ENCODE measurements at places on chromosomes 16 and 17. TPM values are rescaled to one million over a fixed set of nuclear protein-coding genes. Genes with fewer than 3 reads are reported as not detected.

Gene OSGIN1
- 2.6 TPM for total RNA-seq

GRCh38 chr16:50652836-50653425 lies 28.2 kb downstream of the SNX20 start:
- no peak for DNase-seq
- no peak overlapping the region for H3K27ac ChIP-seq
- H3K36me3 ChIP-seq, result peaks cover 2% of the 10 kb centered on the region

GRCh38 chr16:47374629-47375028 lies 86.2 kb downstream of the ITFG1 start:
- no peak overlapping the region for H3K27ac ChIP-seq
- no peak overlapping the region for H3K4me3 ChIP-seq
- H3K36me3 ChIP-seq, result peaks cover 11% of the 10 kb centered on the region
- DNase-seq, result no peak
- H3K4me1 ChIP-seq, result no peaks in the 10 kb centered on the region
- H3K27me3 ChIP-seq, result no peaks in the 10 kb centered on the region

DNA sequence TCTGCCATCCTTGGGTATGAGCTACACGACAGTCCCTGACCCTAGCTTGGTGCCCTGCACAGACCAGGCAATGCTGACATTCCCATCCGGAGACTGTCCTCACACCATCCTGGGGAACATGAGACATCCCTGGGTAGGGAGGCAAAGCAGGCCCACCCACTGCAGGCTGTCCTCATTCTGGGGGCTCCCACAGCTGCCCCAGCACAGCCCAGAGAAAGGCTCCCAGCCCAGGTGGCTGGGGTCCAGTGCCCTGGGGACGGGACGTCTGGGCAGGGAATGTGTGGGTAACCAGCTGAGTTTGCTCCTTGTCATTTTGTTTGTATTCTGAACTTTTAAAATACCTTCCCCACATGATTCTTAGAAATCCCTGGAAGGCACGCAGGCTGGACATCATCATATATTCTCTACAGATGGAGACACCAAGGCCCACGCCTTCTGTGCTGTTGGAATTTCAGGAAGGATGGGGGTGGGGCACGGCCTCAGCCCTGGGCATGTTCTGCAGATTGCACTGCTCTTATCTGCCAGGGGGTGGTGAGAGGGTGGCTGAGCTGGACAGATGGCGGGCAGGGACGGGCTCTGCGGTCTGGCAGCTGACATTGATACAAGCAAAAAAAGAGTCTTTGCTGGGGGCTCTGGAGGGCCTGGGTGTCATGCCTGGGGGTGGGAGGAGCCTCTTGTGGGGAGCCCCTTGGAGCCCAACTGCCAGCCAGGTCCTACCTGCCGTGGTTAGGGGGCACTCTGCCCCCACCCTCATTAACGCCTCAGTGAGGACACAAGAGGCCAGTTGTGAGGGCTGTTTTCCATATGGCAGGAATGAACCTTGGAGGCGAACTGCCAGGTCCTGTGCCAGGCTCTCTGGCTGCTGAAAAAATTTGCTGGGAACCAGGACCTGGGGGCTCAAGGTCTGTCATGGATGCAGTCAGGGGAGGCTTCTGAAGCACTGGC lies 28.4 kb downstream of the LRRC75A start:
- H3K4me1 ChIP-seq, result no peaks in the 10 kb centered on the region
- H3K27me3 ChIP-seq, result no peaks in the 10 kb centered on the region
- DNase-seq, result no peak
- H3K36me3 ChIP-seq, result no peaks in the 10 kb centered on the region
- H3K4me3 ChIP-seq, result no peak overlapping the region
- H3K27ac ChIP-seq, result no peak overlapping the region
